ENCODE measurements at places on chromosomes 2 and 18. TPM values are rescaled to one million over a fixed set of nuclear protein-coding genes. Genes with fewer than 3 reads are reported as not detected.

DNA sequence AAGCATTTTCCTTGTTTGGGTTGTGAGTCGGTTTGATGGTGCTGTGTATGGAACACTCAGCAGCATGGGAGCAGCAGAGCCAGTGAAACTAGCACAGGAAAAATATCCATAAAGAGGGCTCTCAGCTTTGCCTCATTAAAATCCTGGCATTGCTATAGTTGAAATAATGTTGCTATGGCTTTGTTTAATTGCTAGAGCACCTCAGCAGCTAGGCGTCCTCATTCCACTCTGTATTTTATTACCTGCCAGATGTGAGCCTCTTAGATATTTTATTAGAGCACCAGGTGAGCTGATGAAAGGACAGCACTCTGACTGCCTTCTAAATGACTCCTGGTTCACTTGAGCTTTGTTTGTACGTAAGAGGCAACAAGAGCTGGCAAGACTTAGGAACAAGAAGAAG is 232.4 kb downstream of the MTX2 start:
- no peak for DNase-seq

Gene SIX2
- 38.2 TPM for polyA plus RNA-seq

- no peak for DNase-seq
Measured at GRCh38 chr18:9804517-9805104, 81.2 kb upstream of the TXNDC2 start.

Gene HOXD3
- polyA plus RNA-seq, result 30.3 TPM

GRCh38 chr2:20207051-20207450 is 17.9 kb downstream of the SDC1 start:
- no peak for DNase-seq

Gene CYP1B1
- polyA plus RNA-seq, result 120 TPM

DNA sequence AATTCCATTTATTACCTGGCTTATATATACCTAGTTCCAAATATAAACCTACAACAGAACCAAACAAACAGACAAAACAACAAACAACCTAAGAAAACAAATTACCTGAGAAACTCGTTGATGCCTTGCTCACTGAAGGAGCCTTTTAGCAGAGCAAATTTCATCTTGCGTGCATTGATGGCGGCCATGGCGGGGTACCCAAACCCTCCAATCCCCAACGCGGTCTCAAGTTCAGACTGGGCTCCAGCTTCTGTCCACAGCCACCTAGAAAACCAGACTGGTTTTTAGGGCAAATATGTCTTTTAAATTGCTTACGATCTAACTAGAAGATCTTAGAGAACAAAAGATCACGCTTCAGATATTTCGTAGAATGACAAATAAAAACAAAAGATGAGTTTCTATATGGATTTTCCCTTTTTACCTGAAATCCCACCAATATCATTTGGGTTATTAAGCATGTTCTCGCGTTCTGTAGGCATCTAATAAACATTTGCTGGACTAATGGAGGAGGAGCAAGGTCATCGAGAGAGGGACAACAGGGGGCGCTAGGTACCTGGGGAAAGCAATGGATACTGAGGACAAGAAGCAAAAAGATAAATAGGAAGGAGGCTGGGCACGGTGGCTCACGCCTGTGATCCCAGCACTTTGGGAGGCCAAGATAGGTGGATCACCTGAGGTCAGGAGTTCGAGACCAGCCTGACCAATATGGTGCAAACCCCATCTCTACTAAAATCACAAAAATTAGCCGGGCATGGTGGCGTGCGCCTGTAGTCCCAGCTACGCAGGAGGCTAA is 25.2 kb downstream of the PDIA6 start:
- DNase-seq, result no peak

DNA sequence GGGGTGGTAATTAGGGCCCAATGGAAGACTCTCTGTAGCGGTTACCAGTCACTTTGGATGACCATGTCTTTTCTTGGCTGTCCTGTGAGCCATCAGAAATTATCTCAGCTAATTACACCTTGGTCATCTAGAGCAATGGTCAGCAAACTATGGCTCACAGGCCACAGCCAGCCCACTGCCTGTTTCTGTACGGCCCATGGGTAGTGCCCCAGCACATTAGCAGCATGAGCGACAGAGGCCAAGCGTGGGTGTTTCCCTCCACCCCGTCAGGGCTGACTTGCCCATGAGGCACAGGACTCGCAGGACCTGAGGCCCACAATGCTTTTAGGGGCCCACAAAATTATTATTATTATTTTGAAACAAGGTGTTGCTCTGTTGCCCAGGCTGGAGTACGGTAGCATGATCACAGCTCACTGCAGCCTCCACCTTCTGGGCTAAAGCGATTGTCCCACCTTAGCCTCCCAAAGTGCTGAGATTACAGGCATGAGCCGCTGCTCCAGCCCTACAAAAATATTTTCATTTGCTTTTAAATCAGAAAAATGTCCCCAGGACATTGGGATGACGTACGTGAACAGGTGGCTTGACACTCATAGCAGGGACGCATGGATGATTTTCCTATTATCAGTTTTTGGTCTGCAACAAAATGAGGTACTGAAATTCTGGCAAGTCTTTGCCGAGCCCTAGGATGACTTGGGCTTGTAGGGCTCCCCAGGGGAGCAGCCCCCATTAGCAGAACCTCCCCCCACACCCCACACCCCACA is 29.3 kb upstream of the CEP68 start:
- no peak for DNase-seq

- no peak for DNase-seq
Measured at GRCh38 chr2:7471185-7471584, 554.0 kb downstream of the RNF144A start.

- DNase-seq, result no peak
Measured at GRCh38 chr2:8653485-8653884, 28.4 kb upstream of the ID2 start.

- DNase-seq, result no peak
Measured at GRCh38 chr2:7730449-7730848, 813.2 kb downstream of the RNF144A start.

Gene UBE2E3
- polyA plus RNA-seq, result 185 TPM

DNA sequence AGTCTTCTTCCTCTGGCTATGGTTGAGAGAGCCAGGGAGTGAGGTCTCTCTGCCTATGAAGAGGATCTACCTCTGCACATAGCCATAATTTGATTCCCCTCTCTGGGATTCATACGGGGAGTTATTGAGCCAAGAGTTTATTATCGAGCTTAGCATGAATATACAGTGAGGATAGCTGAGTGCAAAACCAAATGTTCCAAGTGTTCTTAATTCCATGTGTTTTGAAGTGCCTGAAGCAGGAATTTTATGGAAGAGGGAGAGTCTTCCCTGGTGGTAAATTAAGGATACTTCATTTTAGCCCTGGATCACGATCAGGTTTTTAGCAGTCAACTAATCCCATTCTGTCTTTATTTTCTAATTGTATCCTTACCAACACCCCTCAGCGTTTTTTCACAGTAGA is 270.6 kb downstream of the C1D start:
- DNase-seq, result no peak

DNA sequence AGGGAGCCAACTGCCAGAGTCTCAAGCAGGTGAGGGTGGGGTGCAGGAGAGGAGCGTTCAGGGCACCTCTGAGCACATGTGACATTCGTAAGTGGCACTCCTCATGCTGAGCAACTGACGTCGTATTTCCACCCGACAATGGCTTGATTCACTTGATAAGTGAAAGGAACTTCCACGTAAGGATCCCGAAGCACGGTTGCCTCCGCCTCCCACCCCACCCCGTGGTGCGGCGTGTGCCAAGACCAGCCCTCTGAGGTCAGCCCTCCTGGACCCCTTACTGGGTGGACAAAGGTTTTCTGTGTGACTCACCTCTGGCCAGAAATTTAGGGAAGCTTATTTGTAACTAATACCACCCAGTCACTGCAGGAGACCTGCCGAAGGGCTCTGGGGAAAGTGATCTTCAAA is 59.9 kb downstream of the AGAP1 start:
- no peak for DNase-seq

Gene PTPRN
- polyA plus RNA-seq, result not detected

DNA sequence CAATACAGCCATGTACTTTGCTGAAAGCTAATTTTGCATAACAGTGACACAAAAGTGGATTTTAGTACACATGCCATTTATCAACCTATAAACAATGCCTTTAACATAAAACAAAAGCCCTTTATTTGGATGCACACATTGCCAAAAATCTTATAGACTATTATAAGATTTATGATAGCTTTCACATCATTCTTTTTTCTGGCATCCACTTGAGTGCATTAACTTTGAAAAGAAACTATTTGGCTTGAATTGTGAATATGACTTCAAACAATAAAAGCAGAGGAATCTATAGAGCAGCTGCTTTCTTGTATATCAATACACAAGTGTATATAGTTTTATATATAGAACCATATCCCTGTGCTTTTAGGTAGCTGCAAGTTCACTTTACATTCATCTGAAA is 577.4 kb downstream of the CBLN2 start:
- DNase-seq, result no peak

Gene POTEE
- polyA plus RNA-seq, result 0.16 TPM

Gene OSR1
- polyA plus RNA-seq, result 7.1 TPM
